Fibroblast of lung (primary cell): ENCODE measurements at places on chromosomes 6 and 20.

DNA sequence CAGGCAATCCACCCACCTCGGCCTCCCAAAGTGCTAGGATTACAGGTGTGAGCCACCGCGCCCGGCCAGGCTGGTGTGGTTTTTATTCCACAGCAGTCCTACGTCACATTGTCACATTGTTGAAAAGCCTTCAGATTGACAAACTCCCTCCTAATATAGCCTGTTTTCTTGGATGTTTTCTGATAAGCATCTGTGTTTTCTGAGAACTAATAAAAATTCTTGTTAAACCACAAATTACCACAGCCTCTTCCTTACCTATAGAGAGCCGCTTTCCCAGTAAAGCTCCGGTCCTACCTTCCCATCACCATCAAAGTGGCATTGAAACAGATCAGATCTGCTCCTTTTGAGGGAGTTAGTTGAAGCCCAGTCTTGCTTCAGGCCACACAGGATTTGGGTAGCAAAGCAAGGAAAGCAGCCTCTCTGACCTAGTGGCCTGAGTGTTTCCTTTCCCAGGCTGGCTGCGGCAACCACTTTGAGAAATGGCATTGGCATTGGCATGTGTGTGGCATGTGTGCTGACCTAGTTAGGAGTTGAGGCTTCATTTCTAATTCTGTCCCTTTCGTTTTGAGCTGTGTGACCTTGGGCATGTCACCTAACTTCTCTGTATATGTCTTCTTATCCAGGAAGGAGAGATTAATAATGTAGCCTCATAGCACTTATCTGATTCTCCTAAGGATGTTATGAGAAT lies 1.7 kb upstream of the PKIG start:
- no peak for DNase-seq

- DNase-seq = peak; percentile 48
Measured at GRCh38 chr6:66865771-66866170, 1158.7 kb upstream of the EYS start.

- DNase-seq = no peak
Measured at GRCh38 chr6:33079580-33079979, 3.8 kb downstream of the HLA-DPB1 start.

- DNase-seq = no peak
Measured at GRCh38 chr20:21493049-21493448, 20.8 kb downstream of the NKX2-2 start.

GRCh38 chr6:13400772-13401171 lies 72.4 kb upstream of the TBC1D7 start:
- DNase-seq = no peak

- peak; percentile 47 for DNase-seq
Measured at GRCh38 chr20:507761-508332, 35.7 kb downstream of the CSNK2A1 start.
